Smooth muscle cell of the pulmonary artery (primary cell): ENCODE measurements at places on chromosomes 2 and 18. TPM values are rescaled to one million over a fixed set of nuclear protein-coding genes. Genes with fewer than 3 reads are reported as not detected.

Gene MRPL44
- 19.1 and 21.4 TPM in 2 replicates for total RNA-seq

Gene TFPI
- 150 and 489 TPM in 2 replicates for total RNA-seq

Gene RND3
- total RNA-seq, result 220 and 647 TPM in 2 replicates

Gene HYCC2
- 9.0 and 10.6 TPM in 2 replicates for total RNA-seq

Gene DTNA
- total RNA-seq, result 7.8 and 43.9 TPM in 2 replicates
